Colonic mucosa (tissue), 4 donors: ENCODE measurements at places on chromosomes 12 and 14. TPM values are rescaled to one million over a fixed set of nuclear protein-coding genes. Genes with fewer than 3 reads are reported as not detected.

DNA sequence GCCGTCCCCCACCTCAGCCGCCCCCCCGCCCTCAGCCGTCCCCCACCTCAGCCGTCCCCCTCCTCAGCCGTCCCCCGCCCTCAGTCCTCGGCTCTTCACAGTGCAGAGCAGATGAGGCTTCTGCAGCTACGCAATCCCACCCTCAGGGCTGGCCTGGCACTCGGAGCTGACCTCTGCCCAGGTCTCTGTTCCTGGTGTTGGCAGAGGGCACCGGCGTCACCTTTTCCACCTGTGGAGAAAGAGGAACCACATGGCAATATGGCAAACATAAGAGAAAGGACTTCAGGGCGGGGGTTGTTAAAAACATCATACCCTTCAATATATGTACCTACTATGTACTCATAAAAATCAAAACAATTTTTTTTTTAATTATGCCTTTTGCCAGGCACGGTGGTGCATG lies 45.8 kb downstream of the MLXIP start:
- no peak for DNase-seq

DNA sequence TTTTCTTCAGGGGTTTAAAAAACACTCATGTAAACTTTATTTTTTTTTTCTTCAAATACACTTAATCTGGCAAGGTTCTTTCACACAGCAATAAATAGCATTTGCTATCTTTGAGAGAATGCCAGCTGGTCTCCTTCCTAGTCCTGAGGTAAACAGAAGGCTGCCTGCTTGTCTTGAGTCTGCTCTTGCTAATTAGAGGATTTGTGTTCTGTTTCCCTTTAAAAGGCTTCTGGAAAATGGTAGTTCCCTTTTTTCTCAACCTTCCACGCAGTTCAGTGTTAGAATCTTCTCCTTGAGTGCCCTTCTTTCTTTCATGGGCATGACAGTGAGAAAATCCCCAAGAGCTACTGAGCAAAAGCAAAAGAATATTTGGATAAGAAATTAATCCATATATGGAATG lies 92.3 kb upstream of the DCN start:
- DNase-seq = no peak

DNA sequence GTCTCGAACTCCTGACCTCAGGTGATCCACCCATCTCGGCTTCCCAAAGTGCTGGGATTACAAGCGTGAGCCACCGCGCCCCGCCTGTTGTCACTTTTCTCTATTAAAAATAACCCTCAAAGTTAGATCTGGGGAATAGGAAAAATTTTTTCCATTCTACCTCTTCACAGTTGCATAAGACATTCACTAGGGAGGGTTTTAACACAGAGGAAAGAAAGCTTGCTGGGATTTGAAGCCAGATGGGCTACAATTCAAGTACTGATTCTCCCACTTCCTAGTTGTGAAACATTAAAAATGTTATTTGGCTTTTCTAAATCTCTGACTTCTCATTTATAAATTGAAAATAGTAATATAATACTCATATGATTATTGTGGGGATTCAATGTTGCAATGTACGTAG lies 23.3 kb upstream of the SLC15A5 start:
- DNase-seq = no peak

DNA sequence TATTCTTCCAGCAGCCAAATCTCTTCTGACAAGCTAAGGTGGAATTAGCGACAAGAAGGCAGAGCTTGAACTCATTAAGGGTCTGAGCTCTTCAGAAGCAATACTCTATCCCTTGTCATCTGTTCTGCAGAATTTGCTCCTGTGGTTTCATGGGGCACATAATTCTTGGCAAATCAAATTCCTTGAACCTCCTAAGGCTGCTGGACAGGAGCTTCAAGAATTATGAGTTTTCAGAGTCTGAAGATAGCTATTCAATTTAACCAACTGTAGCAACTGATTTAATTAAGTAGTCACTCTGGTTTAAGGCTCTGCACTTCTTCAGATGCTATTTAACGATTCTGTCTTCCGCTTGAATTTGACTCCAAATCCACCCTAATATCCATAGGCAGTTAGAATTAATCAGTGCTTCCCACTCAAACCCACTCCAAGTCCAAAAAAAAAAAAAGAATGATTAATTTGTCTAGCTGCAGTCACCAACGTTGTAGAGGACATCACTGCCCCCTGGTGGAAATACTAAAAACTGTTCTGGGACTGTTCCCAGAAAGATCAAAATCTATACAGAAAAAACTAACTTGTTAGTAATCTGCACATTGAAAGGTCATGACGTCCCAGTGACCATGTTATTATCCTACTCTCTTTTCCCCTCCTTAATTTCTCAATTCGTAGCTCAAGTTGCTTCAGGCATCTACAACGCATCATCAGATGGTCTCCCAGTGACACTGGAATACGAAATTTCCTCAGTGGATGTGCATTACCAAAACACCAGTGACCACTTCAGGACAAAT lies 169.9 kb downstream of the KIF21A start:
- peak; percentile 45 for DNase-seq

The MMP17 gene
- 1.3 TPM for total RNA-seq

The KRT74 gene
- not detected for total RNA-seq

The CPNE6 gene
- 0.45 TPM for total RNA-seq
